ENCODE measurements at places on chromosomes 4 and X. TPM values are rescaled to one million over a fixed set of nuclear protein-coding genes. Genes with fewer than 3 reads are reported as not detected.

The USP17L30 gene
- total RNA-seq = not detected

- H3K27me3 ChIP-seq = no peaks in the 10 kb centered on the region
- no peak overlapping the region for H3K27ac ChIP-seq
- H3K4me3 ChIP-seq = no peak overlapping the region
- no peaks in the 10 kb centered on the region for H3K4me1 ChIP-seq
These were observed 840.6 kb downstream of the NLGN4X start for GRCh38 chrX:5388087-5388486.

GRCh38 chrX:133516686-133517085 lies 101.4 kb upstream of the GPC4 start:
- no peak overlapping the region for H3K27ac ChIP-seq
- H3K4me3 ChIP-seq = no peak overlapping the region
- no peaks in the 10 kb centered on the region for H3K36me3 ChIP-seq
- H3K4me1 ChIP-seq = no peaks in the 10 kb centered on the region

GRCh38 chr4:26285272-26285671 lies 35.5 kb upstream of the RBPJ start:
- DNase-seq = no peak
- H3K27ac ChIP-seq = no peak overlapping the region
- peaks cover 2% of the 10 kb centered on the region for H3K27me3 ChIP-seq
- H3K36me3 ChIP-seq = no peaks in the 10 kb centered on the region

GRCh38 chr4:96736352-96736889 lies 896.5 kb downstream of the PDHA2 start:
- H3K4me1 ChIP-seq = no peaks in the 10 kb centered on the region
- H3K36me3 ChIP-seq = no peaks in the 10 kb centered on the region
- H3K4me3 ChIP-seq = no peak overlapping the region
- H3K27ac ChIP-seq = no peak overlapping the region
- no peaks in the 10 kb centered on the region for H3K27me3 ChIP-seq

Measured in K562 (cell line).